IPS DF 6.9 (cell line): ENCODE measurements at places on chromosomes 2 and 18.

DNA sequence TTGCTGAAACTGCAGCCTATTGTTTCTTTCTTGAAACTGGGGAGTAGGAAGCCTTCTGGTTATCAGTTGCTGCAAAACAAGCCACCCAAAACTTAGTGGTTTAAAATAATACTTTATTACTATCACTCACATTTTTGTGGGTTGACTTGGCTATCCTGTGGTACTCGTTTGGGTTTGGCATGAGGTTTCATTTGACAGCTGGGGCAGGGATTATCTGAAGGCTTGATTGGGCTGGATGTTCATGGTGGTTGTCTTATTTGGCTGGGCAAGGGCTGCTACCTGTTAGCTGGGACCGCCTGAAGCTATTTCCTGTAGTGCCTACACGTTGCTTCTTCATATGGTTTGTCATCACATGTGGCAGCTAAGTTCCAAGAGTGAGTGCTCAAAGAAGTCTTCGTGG is 122.3 kb downstream of the PLCL1 start:
- DNase-seq: no peak

DNA sequence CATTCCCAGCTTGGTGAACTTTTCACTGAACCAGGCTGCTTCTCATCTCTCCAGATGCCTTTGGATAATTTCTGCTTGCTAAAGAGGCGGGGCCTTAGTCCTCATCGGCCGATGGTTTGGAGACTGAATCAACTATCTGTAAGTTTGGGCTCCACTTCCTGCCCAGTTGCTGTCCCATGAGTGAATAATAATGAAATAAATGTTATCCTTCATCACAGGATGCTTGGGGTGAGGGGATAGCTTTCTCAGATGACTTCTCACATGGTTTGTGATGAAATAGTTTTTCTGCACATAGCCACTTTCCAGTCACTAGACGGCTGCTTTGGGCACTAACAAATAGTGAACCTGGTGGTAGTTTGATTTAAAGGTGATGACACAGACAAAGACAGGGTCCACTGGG is 376.6 kb upstream of the TRIB2 start:
- no peak for DNase-seq

- DNase-seq: no peak
Measured at GRCh38 chr2:113829761-113830160, 60.1 kb upstream of the ACTR3 start.

DNA sequence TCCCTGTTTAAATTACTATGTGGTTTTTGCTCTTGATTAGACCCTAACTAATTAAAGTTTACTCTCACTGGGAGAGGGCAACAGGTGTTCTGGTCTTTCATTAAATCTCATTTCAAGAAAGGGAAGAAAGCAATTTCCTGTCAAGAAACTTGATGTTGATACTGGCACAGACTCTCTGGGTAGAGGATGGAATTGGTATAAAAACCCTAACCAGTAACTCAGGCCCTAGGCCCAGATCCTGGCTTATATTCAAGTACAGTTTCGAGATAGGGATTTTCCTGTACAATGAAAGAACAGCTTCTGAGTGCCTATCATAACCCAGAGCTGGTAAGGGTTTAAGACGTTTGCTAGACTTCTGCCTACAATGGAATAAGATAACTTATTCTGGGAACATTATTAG is 61.6 kb upstream of the ACYP2 start:
- DNase-seq: no peak
